ENCODE measurements at places on chromosomes 3 and 15. TPM values are rescaled to one million over a fixed set of nuclear protein-coding genes. Genes with fewer than 3 reads are reported as not detected.

Gene RNF7
- total RNA-seq = 87.4 TPM

Gene SCN11A
- 0.05 TPM for total RNA-seq

Gene PPP1R14D
- total RNA-seq = not detected

Gene NEK10
- total RNA-seq = 11.7 TPM

Gene C3orf80
- not detected for total RNA-seq

Gene CASR
- not detected for total RNA-seq

Gene SUSD5
- 2.4 TPM for total RNA-seq

Gene XIRP1
- total RNA-seq = 249 TPM

Gene HYKK
- total RNA-seq = 4.9 TPM

Gene FHIT
- total RNA-seq = 21.5 TPM

Gene CCR8
- total RNA-seq = not detected

Gene NUP210
- total RNA-seq = 2.7 TPM

Gene ECT2
- 4.2 TPM for total RNA-seq

Gene POPDC2
- total RNA-seq = 538 TPM

Gene RTP1
- not detected for total RNA-seq

Gene COL8A1
- total RNA-seq = 9.4 TPM

Gene CCNDBP1
- total RNA-seq = 47.7 TPM

Gene C3orf49
- total RNA-seq = not detected

Gene TASOR
- total RNA-seq = 22.2 TPM

Gene CNTN4
- total RNA-seq = 2.6 TPM

Gene PCOLCE2
- 52.7 TPM for total RNA-seq

Gene IQCB1
- total RNA-seq = 7.5 TPM

Gene TBC1D23
- 33.2 TPM for total RNA-seq

Gene KLHL40
- 0.11 TPM for total RNA-seq

Gene SLITRK3
- not detected for total RNA-seq

Gene B3GNT5
- 1.3 TPM for total RNA-seq

Gene GABRG3
- not detected for total RNA-seq

Gene SAMD7
- not detected for total RNA-seq

Gene IMPG2
- 0.11 TPM for total RNA-seq

Gene ACSBG1
- total RNA-seq = 0.38 TPM

Gene MCTP2
- total RNA-seq = 1.2 TPM

Gene IVD
- 90.8 TPM for total RNA-seq

Gene GOLGA8J
- not detected for total RNA-seq

Gene NTRK3
- 3.2 TPM for total RNA-seq

Gene RPL32
- total RNA-seq = 868 TPM

Gene ZBBX
- total RNA-seq = not detected

Measured in Right ventricle myocardium superior (tissue), 1 donor.